M059J (cell line): ENCODE measurements at places on chromosomes 16 and 17.

GRCh38 chr17:27009087-27009486, 284.8 kb upstream of the WSB1 start:
- DNase-seq: peak; percentile 1

- DNase-seq: no peak
Observed at GRCh38 chr17:42537156-42537805, 1.2 kb downstream of the NAGLU start.

- no peak for DNase-seq
Observed at GRCh38 chr17:4542003-4542725, 13.0 kb downstream of the MYBBP1A start.

DNA sequence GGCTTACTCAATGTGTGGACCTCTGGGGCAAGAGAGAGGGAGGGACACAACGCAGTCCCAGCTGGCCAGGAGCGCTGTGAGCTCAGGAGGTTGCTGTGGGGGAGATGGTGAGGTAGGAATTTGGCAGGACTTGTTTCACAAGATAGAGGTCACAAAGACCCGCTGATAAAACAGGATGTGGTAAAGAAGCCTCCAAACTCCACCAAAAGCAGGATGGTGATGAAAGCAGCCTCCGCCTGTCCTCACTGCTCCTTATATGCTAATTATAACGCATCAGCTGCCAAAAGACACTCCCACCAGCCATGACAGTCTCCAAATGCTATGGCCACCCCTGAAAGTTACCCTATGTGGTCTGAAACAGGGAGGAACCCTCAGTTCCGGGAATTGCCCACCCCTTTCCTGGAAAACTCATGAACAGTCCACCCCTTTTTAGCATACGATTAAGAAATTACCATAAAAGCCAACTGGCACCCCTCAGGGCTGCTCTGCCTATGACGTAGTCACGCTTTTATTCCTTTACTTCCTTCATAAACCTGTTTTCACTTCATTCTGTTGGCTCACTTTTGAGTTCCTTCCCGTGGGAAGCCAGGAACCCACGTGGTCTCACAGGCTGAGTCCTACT, 5.3 kb upstream of the EIF4A3 start:
- DNase-seq: no peak

- DNase-seq: peak; percentile 91
Observed at GRCh38 chr16:85612801-85613603, at the start of gene GSE1. Gene GSE1 (plus strand): TSS chr16:85613322. CDS start chr16:85613392, 70 bp downstream.

DNA sequence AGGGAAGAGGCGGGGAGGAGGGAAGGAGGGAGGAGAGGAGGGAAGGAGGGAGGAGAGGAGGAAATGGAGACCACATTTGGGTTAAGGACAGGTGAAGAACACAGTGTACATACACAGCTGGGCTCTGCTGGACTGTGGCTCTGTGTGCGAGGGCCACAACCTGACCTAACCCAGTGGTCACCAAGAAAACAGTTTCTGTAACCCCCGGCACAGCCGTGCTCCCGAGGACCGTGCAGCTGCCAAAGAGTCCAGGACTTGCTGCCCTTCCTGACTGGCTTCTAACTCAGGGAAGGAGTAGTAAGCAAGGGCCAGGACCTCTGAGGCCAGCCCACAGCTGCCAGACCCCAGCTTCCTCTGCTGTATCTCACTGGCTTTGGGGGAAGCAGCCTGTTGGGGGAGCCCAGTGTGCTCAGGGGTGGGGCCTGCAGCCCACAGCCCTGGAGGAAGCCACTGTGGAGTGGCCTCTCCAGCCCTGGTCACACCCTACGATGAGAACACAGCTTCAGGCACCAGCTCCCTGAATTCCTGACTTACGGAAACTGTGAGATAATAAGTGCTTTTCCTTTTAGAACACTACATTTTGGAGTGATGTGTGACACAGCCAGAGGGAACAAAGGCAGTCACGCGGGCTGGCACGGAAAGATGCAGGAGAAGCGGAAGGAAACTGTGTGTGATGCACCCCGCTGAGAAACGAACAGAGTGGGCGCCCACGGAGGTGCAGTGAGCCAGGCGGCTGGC, 32.3 kb downstream of the SLC7A5 start:
- no peak for DNase-seq

- peak; percentile 6 for DNase-seq
Observed at GRCh38 chr16:55323637-55324271, at the start of gene IRX6. Gene IRX6 (plus strand): TSS chr16:55324203. CDS start chr16:55325092, 889 bp downstream.

DNA sequence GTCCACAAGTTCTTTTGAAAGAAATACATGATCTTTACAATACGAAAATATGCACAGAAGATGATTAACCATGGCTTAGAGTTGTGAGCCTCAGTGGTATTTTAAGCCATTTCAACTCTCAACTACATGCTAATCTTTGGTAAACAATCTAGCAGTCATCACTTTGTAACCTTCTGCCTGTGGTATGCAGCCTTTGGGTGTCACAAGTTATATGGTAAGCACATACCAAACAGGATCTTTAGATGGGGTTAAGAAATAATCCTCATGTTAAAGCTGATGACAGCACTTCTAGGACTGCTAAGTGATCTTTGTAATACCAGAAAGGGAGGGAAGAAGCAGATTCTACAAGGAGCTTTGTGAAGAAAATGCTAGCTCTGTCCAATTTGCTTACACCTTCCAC, 74.3 kb downstream of the CA4 start:
- no peak for DNase-seq

DNA sequence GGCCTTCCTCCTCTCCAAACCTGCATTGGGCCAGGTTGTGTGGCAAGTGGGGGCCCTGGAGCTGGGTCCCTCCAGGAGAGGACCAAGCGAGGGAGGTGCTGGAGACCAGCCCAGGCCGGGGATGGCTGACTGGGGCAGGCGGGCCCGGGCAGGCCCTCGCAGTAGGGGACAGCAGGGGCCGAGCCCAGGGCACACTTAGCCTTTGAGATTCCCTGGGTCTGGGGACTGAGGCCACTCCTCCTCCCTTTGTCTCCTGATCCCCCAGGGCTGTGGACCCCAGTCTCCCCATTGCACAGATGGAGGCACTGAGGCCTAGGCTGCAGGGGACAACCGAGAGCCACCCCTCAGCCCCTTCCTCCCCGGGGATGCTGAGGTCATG, 5.2 kb downstream of the FOXJ1 start:
- DNase-seq: no peak

DNA sequence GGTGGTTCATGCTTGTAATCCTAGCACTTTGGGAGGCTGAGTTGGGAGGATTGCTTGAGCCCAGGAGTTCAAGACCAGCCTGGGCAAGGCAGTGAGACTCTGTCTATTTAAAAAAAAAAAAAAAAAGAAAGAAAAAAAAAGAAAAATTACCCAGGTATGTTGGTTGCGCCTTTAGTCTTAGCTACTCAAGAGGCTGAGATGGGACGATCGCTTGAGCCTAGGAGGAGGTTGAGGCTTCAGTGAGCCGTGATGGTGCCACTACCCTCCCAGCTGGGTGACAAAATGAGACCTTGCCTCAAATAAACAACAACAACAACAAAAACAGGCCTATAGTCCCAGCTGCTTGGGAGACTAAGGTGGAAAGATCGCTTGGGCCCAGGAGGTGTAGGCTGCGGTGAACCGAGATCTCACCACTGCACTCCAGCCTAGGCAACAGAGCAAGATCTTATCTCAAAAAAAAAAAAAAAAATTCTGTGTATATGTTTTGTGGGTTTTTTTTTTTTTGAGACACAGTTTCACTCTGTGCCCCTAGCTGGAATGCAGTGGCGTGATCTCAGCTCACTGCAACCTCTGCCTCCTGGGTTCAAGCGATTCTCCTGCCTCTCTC, 12.5 kb upstream of the ANKRD40CL start:
- no peak for DNase-seq

- no peak for DNase-seq
Observed at GRCh38 chr17:11493936-11494335, 104.3 kb upstream of the DNAH9 start.

DNA sequence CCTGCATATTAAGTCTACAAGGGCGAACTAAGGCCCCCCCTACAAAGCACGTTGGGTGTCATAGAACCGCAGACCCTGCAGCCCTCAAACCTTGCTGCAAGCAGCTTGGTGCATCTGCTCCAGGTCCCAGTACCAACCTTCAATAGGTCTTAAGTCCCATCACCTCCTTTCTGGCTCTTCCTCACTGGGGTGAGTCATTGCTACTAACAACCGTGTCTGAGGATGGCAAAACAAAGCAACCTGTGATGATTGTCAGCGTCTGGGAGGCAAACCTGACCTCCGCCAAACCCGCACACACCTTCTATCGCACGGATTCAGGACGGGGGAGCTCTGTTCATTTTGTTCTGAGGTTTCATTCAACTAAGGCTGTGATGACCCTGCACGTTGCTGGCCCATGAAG, 138.9 kb downstream of the SLC39A11 start:
- peak; percentile 49 for DNase-seq

DNA sequence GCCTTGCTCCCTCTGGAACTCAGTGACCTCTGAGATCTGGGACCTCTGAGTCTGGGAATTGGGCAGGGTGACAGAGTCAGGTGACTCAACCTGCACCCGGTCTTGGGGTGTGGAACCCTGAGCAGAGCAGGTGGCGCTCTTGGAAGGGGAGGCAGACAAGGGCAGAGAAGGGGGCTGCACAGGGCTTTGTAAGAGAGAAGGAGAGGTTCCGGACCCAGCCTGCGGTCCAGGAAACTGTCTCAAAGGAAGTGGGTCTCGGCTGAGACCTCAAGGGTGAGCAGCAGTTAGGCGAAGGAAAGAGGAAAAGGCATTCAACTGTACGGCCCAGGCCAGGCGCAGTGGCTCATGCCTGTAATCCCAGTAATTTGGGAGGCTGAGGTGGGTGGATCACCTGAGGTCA, 10.0 kb upstream of the RIPOR1 start:
- DNase-seq: no peak

DNA sequence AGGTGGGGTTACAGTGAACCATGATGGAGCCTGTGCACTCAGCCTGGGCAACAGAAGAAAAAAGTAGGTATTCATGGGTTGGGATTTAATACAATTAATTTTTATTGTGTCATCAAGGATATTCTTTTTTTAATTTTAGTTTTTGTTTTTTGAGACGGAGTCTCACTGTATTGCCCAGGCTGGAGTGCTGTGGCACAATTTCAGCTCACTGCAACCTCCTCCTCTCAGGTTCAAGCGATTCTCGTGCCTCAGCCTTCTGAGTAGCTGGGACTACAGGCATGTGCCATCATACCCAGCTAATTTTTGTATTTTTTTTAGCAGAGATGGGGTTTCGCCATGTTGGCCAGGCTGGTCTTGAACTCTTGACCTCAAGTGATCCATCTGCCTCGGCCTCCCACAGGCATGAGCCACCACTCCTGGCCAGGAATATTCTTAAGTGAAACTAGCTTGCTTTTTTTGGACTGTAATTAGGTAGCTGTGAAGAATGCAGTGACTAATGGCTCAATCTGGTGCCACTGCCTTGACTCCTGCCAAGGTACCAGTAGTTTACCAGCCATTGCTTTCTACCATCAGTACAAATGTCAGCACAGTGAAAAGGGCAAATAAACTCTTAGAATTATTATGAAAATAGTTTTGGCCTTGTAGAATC, 4.8 kb downstream of the PPM1D start:
- peak; percentile 93 for DNase-seq

- no peak for DNase-seq
Observed at GRCh38 chr16:73413091-73413829, 365.3 kb upstream of the ZFHX3 start.

DNA sequence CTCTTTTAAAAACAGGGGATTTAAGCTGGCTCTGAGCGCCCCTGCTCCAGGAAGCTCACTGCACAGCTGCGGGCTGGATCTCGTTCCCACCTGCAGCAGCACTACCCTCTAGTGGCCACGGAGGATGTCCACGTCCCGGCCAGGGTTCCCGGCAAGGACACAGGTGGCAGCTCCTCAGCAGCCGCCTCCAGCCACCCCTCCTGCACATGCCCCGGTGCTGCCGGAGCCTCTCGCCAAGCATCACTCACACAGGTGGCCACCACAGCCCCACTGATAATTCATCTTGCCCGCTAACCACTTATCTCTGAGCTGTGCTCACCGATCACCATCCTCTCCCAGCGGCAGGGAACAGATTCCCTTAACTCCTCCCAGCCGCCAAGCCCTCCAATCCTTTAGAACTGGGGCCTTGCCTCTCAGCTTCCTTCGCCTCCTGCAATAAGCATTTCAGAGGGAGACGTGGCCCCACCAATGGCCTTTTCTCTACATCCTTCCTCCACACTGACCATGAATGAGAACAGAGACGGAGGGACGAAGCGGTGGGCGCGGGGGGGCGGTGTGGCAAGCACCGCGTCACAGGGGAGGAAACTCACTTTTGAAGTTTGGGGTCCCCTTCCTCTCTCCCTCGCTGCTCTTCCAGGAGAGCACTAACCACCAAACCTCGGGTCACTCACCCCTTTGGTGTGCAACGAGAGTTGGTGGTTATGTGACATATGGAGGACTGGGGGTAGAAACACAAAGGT, 222.1 kb downstream of the RBFOX3 start:
- peak; percentile 37 for DNase-seq

DNA sequence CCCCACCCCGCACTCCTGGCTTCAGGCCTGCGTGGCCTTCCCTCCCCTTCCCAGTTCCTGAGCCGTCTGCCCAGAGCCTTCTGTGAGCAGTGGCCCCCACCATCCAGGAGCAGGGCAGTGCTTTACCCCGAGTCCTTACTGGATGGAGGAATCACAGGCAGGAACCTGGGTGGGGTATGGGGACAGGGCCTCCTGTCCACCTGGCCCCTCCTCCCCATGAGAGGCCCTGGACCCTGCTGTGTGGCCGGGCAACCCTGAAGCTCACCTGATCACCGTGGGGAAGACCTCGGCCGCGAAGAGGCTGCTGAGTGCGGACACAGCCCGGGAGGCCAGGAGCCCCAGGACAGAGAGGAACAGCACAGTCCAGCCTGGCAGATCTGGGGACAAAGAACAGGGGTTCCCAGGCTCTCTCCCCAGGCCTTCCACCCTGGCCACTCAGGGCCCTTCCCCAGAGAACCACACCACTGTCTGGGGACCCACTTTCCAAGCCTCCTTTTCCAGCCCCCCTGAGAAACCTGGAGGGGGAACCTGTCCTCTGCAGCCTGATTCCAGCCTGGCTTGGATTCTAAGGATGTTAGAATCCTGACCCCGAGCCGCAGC, 3.2 kb downstream of the SLC22A31 start:
- no peak for DNase-seq

DNA sequence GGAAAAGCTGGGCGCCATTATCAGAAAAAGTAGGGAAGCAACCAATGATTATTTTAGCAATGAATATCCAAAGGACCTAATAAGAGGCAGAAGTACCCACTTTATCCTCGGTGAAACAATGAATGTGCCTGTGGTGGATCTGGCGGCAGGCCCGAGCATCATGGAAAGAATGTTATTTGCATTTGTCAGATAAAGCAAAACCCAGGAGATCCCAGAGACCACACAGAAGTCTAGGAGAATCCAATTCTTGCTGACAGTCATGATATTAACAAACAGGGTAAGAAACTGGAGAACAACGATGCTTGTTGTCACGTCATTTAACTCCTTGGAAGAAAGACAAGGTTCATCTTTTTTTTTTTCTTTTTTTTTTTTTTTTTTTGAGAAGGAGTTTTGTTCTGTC, 12.0 kb upstream of the TNRC6A start:
- peak; percentile 82 for DNase-seq
